ENCODE measurements at places on chromosomes 5 and 9. TPM values are rescaled to one million over a fixed set of nuclear protein-coding genes. Genes with fewer than 3 reads are reported as not detected.
A peak's percentile ranks its signal among the peaks of the same experiment; 100 is the strongest.

SV2C gene
- not detected for total RNA-seq

DNA sequence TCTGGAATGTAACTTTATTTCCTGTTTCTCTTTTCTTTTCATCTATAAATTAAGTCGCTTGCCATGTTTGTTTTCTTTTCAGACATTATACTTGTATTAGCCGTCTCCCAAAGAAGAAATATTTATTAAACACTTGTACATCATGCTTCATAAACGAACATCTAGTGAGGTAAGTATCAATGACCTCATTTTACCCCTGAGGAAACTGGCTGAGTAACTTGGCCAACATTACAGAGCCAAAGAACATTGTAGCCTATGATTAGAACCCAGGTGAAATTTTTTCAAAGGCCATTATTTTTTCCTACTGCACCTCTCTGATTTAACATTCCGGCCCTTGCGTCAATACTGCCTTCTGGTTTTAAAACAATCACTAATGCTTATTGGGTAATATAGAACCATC, 4.2 kb downstream of the FREM1 start:
- no peaks in the 10 kb centered on the region for H3K36me3 ChIP-seq
- H3K27ac ChIP-seq: peak overlapping the region; percentile 74
- H3K4me1 ChIP-seq: peaks cover 76% of the 10 kb centered on the region
- DNase-seq: no peak
- H3K27me3 ChIP-seq: no peaks in the 10 kb centered on the region

DNA sequence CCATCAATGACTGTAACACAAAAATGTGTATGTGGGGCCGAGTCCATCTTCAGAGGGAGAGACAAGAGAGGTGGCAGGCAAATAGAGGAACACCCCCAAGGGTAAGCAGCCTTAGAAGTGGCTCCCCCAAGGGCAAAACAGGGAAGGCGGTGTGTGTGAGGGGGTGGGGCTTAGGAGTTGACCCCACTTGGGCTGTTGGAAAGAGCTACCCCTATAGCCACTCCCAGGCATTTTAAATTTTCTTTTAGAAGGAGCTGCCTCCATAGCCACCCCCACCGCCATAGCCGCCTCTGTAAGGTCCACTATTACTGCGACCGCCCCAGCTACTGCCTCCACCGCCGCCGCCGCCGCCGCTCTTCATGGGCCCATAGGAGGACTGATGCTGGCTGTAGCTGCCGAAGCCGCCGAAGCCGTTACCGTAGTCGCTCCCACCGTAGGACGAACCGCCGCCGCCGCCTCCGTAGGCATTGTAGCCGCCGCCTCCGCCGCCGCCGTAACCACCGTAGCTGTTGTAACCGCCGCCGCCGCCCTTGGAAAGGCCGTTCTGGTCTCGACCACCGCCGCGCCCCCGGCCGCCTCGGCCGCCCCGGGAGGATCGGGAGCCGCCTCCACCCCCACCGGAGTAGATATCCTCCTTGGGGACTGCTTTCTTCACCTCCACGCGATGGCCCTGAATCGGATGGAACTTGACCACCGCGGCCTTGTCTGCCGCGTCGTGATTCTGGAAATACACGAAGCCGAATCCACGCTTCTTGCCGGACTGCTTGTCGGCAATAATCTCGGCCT, 1.1 kb downstream of the HNRNPA0 start:
- H3K4me1 ChIP-seq: peaks cover 49% of the 10 kb centered on the region
- no peaks in the 10 kb centered on the region for H3K27me3 ChIP-seq
- H3K27ac ChIP-seq: peak overlapping the region; percentile 100

DNA sequence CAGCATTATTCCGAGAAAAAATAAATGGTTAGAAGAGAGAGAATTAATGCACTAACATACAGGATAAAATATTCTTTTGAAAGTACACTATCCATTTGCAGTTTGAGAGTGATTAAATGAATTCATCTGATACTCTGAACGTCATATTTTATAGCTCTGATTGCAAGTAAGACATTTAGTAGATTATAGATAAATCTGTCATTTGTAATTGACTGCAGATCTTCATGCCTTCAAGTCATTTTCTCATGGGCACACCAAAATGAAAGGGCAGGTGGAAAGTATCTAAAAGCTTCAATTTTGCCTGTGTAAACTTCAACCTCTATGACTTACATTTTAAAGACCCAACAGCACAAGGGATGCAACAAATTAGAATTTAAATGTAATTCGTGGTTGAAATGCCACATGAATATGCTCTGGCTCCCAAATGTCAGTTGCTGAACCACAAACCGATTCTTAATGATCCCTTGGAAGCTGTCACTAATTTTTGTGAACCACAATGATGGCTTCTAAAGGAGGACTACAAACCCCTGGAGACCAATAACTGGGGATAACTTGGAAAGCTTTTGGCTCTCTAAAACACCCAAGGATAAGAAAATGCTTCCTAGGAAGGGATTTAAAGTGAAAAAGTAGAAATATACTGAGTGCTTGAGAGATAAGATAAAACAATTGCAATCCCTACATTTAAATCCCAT, 3.9 kb downstream of the TYRP1 start:
- H3K4me1 ChIP-seq: no peaks in the 10 kb centered on the region
- H3K4me3 ChIP-seq: no peak overlapping the region
- H3K27ac ChIP-seq: no peak overlapping the region
- no peaks in the 10 kb centered on the region for H3K36me3 ChIP-seq
- no peak for DNase-seq
- H3K27me3 ChIP-seq: no peaks in the 10 kb centered on the region

DNA sequence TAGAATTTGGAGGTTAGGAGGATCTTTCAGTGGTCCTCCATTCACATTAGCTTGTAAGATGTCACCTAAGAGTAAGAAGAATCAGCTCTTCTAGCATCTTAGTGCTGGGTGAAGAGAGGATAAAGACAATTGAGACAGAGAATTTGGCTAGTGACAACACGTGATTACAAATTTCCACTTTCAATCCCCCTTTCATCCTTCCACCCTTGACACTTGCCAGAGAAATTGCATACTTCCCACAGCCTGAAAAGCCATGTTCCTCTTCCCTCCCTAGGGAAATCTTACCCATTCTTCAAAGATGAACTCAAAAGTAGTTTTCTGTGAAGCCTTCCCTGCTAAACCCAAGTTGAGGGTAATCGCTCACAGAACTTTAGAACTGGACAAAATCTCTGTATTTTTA, 282.6 kb upstream of the PTGER4 start:
- H3K36me3 ChIP-seq: no peaks in the 10 kb centered on the region
- H3K4me1 ChIP-seq: no peaks in the 10 kb centered on the region
- H3K4me3 ChIP-seq: no peak overlapping the region
- H3K27ac ChIP-seq: no peak overlapping the region

DNA sequence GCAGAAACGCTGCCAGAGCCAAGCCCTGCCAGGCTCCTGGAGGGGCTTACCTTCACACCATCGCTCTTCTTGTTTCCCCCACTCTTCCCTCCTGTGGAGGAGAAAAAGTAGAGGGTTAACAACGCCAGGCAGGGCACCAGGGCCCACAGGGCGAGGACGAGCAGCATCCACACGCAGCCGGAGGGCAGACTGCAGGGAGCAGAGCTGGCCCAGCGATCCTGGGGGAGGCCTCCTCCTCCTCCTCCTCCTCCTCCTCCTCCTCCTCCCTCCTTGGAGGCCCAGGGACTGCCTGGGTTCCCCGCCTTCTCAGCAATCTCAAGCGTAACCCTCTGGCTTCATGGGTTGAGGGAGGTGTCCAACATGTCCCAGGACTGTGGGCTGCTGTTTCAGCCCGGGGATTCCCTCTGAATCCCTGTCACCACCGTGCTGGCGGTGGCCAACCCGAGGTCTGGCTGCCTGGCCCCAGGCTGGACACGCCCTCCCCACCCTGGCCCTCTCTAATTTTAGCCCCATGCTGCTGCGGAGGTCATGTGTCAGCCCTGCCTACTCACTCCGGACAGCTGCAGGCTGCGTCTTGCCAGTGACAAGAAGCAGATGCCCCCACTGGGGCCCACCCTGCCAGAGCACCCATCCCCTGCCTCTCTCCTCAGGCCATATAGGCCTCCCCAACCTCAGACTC, 44.3 kb downstream of the CAMK2A start:
- DNase-seq: peak; percentile 12
- no peaks in the 10 kb centered on the region for H3K4me1 ChIP-seq
- no peaks in the 10 kb centered on the region for H3K27me3 ChIP-seq
- no peaks in the 10 kb centered on the region for H3K36me3 ChIP-seq

NMUR2 gene
- total RNA-seq: not detected

SLCO6A1 gene
- not detected for total RNA-seq

GRCh38 chr9:36136894-36137391, 410 bp downstream of the GLIPR2 start:
- peak overlapping the region; percentile 46 for H3K27ac ChIP-seq
- no peaks in the 10 kb centered on the region for H3K36me3 ChIP-seq
- DNase-seq: no peak
- peak overlapping the region; percentile 44 for H3K4me3 ChIP-seq
- peaks cover 19% of the 10 kb centered on the region for H3K4me1 ChIP-seq

DNA sequence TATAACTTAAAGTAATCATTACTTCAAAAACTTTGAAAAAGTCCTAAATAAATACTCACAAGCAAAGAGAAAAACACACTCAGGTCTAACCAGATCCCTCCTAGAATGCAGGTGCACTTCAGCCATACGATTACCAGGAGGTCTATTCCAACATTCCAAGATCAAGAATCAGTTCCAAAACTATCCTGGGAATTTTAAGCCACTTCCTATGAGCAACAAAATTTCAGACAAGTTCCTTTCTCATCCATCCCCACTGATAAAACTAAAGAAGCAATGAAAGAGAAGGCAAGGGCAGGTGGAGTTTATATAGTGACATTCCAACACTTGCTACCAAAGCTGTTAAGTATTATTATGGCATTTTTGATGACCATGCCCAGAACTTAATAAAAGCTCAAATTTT, 29.6 kb downstream of the MLLT3 start:
- no peaks in the 10 kb centered on the region for H3K4me1 ChIP-seq
- H3K4me3 ChIP-seq: no peak overlapping the region
- no peaks in the 10 kb centered on the region for H3K27me3 ChIP-seq
- H3K27ac ChIP-seq: no peak overlapping the region
- H3K36me3 ChIP-seq: no peaks in the 10 kb centered on the region

FNIP1 gene
- total RNA-seq: 20.5 TPM

SIMC1 gene
- total RNA-seq: 10.4 TPM

DNA sequence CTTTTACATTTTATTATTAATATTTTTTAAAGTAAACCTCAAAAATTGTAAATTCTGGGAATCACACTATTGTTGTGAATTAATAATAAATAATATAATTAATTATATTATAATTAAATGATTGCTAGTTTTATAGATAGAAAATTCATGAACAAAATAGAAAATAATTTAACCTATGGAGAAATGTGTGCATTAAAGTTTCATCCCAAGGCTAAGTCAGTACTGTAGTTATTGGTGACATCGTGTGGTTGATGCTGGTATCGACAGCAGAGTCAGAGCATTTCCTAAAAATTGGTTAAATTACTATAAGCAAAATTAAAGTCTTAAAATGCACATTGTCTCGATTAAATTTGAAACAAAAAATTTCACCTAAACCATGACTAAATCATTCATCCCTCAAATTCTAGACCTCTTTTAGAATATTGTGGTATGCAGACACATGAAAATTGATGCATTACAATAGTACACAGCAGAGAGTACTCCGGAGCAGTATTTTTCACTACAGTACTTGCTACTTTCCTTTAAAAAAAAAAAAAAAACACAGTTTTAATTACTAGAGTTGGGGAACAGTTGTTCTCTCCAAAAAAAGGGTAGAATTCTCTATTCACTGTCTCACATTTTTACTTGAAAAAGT, 73.9 kb downstream of the RORB start:
- no peaks in the 10 kb centered on the region for H3K4me1 ChIP-seq
- DNase-seq: peak; percentile 16
- no peaks in the 10 kb centered on the region for H3K36me3 ChIP-seq
- H3K27me3 ChIP-seq: no peaks in the 10 kb centered on the region
- no peak overlapping the region for H3K4me3 ChIP-seq

C9orf153 gene
- total RNA-seq: 7.6 TPM

ROR2 gene
- total RNA-seq: 5.4 TPM

SCGB3A1 gene
- total RNA-seq: not detected

DNA sequence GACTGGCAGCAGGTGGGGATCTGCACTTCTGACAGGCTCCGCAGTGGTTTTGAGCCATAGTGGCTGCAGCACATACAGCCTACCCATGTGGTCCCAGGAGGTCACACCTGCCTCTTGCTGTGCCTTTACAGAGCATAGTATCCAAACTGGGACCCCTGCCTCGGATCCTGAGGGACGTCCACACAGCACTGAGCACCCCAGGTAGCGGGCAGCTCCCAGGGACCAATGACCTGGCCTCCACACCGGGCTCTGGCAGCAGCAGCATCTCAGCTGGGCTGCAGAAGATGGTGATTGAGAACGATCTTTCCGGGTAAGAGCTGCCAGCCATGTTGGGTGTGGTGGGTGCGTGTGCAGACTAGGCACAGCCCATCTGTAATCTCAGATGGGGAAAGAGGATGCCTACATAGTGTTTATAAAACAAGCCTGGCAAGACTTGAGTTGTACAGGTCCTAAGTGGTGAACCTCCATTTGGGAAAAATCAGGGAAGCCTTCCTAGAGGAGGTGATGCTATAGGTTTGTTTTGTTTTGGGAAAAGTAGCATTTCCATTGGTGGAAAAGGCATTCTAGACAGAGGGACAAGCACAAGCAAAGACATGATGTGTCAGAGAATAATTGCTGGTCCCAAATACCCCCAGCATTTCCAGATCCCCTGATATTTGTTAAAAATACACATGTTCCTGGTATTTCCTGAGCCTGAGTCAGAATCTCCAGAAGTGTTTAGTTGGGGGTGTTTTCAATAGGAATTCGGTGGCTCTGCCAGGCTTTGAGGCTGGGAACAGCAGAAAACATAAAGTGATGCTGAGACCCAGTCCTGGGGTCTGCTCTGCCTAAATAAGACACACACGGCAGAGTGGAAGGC, 119.2 kb downstream of the DAB2IP start:
- H3K27me3 ChIP-seq: no peaks in the 10 kb centered on the region
- H3K4me3 ChIP-seq: no peak overlapping the region
- H3K27ac ChIP-seq: no peak overlapping the region
- peaks cover 11% of the 10 kb centered on the region for H3K36me3 ChIP-seq
- H3K4me1 ChIP-seq: peaks cover 10% of the 10 kb centered on the region

- no peak overlapping the region for H3K27ac ChIP-seq
- H3K4me3 ChIP-seq: no peak overlapping the region
- H3K27me3 ChIP-seq: no peaks in the 10 kb centered on the region
- H3K4me1 ChIP-seq: no peaks in the 10 kb centered on the region
Observed at GRCh38 chr5:159564031-159564430, 233.7 kb upstream of the IL12B start.

- H3K4me3 ChIP-seq: no peak overlapping the region
- no peaks in the 10 kb centered on the region for H3K4me1 ChIP-seq
- H3K27ac ChIP-seq: no peak overlapping the region
- H3K36me3 ChIP-seq: peaks cover 18% of the 10 kb centered on the region
Observed at GRCh38 chr9:111400564-111400898, 70.5 kb upstream of the OR2K2 start.

GRCh38 chr9:89044881-89045280, 53.6 kb downstream of the S1PR3 start:
- no peak for DNase-seq
- no peak overlapping the region for H3K27ac ChIP-seq
- no peaks in the 10 kb centered on the region for H3K27me3 ChIP-seq
- no peaks in the 10 kb centered on the region for H3K4me1 ChIP-seq

C9 gene
- total RNA-seq: not detected

GRCh38 chr9:2228132-2228531, 213.0 kb downstream of the SMARCA2 start:
- no peaks in the 10 kb centered on the region for H3K36me3 ChIP-seq
- peak; percentile 50 for DNase-seq
- H3K4me1 ChIP-seq: peaks cover 30% of the 10 kb centered on the region
- no peak overlapping the region for H3K4me3 ChIP-seq

All from body of pancreas (tissue), 4 donors.